Stimulated activated CD8-positive, alpha-beta memory T cell treated with anti-CD3 and anti-CD28 coated beads, Interleukin-15, amount 100 ng/mL, for 24 hours (primary cell): ENCODE measurements at places on chromosomes 2 and 18.

DNA sequence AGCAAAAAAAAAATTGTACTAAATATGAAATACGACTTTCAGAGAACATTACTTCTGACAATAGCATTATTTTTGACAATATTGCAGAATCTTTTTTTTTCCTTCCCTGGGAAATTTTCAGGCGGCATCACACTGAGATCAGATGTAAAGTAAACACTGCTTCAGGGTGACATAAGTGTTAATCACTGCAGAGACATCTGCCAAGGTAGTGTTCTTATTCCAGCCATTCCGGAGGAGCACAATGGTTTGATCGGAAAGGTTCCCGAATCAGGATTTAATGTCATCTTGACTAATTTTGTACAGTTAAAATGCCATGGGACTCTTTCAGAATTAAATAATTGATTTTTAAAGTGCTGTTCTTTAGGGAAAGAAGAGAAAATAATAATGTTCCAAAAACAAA is 56.7 kb upstream of the ZNF236 start:
- no peak for DNase-seq

DNA sequence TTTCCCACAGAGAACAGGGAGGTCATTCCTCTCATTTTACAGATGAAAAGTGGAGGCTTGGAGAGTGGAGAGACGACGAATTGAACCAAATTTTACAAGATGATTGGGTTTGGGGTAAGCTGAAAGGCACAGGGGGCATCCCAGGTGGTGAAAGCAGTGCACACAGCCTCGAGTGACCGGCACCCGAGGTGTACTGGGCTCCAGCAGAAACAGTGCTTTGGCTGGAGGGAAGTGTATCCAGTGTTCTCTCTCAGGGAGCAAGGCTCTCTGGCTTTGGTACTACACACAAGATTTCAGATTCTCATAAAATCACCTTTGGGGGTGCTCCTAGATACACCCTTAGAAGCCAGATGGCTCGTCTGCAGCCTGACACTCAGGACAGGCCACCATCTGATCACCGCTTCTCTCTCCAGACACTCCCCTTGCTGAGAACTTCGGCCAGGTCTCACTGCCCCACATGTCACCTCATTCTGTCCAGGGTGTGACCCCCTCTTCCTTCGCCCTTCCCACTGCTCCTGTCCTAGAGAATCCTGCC is 339.6 kb downstream of the CYRIA start:
- DNase-seq, result no peak

- no peak for DNase-seq
These were observed 591 bp upstream of the LDLRAD4 start for GRCh38 chr18:13217971-13218367.

- DNase-seq, result no peak
These were observed 12.1 kb downstream of the LYPD6 start for GRCh38 chr2:149342509-149342908.

GRCh38 chr18:50277942-50278341 is 3.4 kb downstream of the MBD1 start:
- no peak for DNase-seq
